ENCODE measurements at places on chromosomes 2 and 18. TPM values are rescaled to one million over a fixed set of nuclear protein-coding genes. Genes with fewer than 3 reads are reported as not detected.

- no peak overlapping the region for H3K27ac ChIP-seq
- no peaks in the 10 kb centered on the region for H3K27me3 ChIP-seq
- H3K4me3 ChIP-seq: no peak overlapping the region
- no peak for DNase-seq
- H3K36me3 ChIP-seq: no peaks in the 10 kb centered on the region
- no peaks in the 10 kb centered on the region for H3K4me1 ChIP-seq
These were observed 274.6 kb downstream of the LRATD1 start for GRCh38 chr2:14907014-14907612.

ABCG8 gene
- total RNA-seq: not detected

STRADB gene
- total RNA-seq: 25.1 TPM

DNA sequence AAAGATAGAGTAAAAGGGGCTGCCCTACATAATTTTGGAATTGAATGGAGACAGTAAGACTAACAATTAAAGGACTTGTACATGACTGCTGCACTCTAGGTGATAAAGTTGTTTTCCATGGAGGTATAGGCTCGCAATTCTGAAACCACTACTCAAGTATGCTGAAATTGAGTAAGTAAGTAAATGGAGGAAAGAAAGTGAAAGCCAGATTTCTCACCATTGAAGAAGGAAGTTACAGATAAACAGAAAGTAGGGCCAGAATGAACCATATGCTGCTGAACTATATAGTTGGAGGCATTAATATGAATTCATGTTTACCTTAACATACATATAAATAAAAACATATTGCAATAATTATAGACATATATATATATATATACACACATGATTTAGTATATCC, 225.7 kb upstream of the ST6GAL2 start:
- DNase-seq: no peak
- H3K4me3 ChIP-seq: no peak overlapping the region
- H3K4me1 ChIP-seq: no peaks in the 10 kb centered on the region

IL36G gene
- not detected for total RNA-seq

GRCh38 chr2:32835148-32835547, 111.6 kb upstream of the LTBP1 start:
- DNase-seq: no peak
- H3K4me3 ChIP-seq: no peak overlapping the region
- H3K36me3 ChIP-seq: no peaks in the 10 kb centered on the region
- H3K27me3 ChIP-seq: no peaks in the 10 kb centered on the region
- peaks cover 4% of the 10 kb centered on the region for H3K4me1 ChIP-seq
- H3K27ac ChIP-seq: no peak overlapping the region

CELF4 gene
- total RNA-seq: not detected

SKOR2 gene
- not detected for total RNA-seq

DNA sequence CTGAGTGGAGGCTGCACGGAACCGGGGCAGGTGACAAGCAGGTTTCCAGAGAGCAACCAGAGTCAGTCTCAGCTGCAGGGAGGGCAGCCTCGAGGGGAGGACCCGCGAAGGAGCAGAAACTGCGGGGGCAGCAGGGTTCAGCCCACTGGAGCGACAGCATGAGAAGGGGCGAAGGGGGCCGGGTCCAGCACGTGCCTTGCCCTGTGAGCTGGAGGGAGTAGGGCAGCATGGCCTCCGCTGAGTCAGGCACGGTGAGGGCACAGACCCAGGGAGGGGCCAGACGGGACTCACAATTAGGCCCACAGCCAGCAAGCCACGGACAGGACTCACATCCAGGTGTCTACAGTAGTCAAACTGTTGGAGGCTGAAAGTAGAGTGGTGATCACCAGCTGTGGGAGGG, 22.7 kb upstream of the ATP9B start:
- no peak overlapping the region for H3K4me3 ChIP-seq
- H3K27ac ChIP-seq: no peak overlapping the region
- no peaks in the 10 kb centered on the region for H3K27me3 ChIP-seq
- no peaks in the 10 kb centered on the region for H3K4me1 ChIP-seq

Data from activated CD4-positive, alpha-beta T cell treated with anti-CD3 and anti-CD28 coated beads, Interleukin-2, amount 10 ng/mL, durations not matched to agents 7 days and 5 days (primary cell).